ENCODE measurements at places on chromosomes 1 and 21.

DNA sequence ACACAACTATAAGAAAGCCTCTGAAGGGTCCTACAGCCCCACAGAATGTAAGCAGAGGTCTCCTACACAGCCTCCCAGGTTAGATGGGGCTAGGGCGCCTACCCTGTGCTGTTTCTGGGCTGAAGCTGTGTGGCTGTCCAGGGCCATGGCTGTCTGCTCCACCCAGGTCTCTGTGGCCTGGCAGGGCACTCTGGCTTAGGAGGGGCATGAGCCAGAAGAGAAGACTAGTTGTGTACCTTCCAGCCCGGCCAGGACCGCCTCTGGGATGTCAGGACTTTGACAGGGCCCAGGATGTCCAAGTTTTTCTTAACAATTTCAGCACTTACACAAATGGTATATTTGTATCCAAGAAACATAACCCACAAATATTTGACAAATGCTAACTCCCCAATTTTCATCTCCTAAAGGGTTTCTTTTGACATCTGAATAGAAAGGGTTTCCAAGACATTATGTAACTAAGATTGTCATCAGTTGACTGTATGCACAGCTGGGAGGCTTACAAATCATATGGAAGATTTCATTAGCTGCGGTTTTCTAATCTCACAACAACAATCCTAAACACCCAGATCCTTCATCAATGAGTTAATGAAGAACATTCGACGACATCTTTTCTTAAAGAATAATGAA is 80.5 kb downstream of the HSF2BP start:
- DNase-seq, result no peak

DNA sequence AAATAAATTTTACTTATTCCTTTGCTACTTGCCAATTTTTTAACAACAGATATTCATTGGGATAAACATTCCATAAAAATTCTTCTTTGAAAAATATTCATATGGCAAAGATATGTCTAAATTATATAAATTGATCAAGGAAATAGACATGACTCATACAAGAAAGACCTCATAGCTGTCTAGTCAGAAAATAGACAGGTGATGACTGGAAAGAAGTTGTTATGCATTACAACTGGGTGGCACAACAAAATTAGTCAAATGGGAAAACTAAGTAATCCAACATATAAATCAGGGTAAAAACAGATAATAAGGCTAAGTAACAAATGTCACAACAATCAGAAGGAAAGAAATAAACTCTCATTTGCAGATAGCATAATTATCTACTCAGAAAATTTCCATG is 92.0 kb downstream of the USH2A start:
- DNase-seq, result no peak

DNA sequence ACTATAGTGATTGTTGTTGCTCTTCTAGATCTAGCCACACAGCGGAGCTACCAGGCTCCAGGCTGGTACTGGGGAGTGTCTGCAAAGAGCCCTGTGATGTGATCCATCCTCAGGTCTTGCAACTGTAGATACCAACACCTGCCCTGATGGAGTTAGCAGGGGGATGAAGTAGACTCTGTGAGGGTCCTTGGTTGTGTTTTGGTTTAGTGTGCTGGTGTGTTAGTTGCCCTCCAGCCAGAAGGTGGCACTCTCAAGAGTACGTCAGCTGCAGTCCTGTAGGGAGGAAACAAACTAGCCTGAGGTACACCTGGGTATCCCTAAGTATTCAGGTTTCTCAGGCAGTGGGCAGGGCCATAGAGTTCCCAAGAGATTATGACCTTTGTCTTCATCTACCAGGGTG is 81.2 kb upstream of the TMPRSS2 start:
- no peak for DNase-seq

GRCh38 chr1:114330451-114330983 is 176.8 kb upstream of the SYT6 start:
- DNase-seq, result no peak

GRCh38 chr1:31487143-31487542 is 74.1 kb downstream of the SERINC2 start:
- DNase-seq, result no peak

DNA sequence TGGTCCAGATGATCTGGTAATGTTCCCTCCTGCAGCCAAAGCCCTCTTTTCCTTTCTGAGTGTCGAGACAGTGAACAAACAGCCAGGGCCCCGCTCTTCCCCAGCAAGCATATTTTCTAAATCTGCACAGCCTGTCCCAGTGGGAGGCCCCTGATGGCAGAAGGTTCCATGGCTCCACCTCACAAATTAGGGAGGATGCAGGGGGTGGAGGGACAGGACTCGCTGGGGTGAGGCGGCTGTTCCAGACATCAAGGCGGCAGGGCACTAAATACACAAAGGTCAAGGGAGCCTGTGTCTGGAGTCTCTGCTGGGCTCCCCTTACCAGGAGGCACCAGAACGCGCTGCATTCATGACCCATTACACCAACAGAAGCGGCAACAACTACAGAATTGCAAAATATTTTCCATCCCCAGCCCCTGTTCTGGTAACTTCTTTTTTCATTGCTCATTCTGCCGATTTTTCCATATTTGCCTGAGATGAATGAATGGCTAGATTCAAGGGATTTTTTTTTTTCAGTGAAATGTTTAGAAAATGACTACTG is 27.0 kb upstream of the PRELP start:
- DNase-seq, result no peak
